ENCODE measurements at places on chromosomes 5 and 9.

DNA sequence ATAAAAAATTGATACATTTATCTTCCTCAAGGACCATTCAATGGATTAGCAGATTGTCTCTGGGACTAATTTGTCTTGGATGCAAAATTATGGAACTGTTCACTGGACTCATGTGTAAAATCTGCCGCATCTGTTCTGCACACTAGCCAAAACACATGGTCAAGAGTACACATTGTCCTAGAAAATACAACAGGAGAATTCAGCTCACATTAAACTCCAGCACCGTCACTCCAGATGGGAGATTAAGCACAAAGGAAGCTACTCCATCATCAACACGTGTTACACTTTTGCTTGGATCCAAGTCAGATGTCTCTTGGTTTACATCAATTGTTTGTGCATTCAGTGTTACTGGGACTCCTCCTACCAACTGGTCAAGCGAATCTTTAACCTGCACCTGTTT, 28.8 kb downstream of the C5 start:
- DNase-seq, result no peak

GRCh38 chr5:172862165-172862801, 28.2 kb downstream of the ERGIC1 start:
- DNase-seq, result no peak

GRCh38 chr9:5511476-5511875, 1.1 kb downstream of the PDCD1LG2 start:
- DNase-seq, result no peak

- DNase-seq, result no peak
These were observed 16.8 kb downstream of the ANXA1 start for GRCh38 chr9:73168298-73168934.

DNA sequence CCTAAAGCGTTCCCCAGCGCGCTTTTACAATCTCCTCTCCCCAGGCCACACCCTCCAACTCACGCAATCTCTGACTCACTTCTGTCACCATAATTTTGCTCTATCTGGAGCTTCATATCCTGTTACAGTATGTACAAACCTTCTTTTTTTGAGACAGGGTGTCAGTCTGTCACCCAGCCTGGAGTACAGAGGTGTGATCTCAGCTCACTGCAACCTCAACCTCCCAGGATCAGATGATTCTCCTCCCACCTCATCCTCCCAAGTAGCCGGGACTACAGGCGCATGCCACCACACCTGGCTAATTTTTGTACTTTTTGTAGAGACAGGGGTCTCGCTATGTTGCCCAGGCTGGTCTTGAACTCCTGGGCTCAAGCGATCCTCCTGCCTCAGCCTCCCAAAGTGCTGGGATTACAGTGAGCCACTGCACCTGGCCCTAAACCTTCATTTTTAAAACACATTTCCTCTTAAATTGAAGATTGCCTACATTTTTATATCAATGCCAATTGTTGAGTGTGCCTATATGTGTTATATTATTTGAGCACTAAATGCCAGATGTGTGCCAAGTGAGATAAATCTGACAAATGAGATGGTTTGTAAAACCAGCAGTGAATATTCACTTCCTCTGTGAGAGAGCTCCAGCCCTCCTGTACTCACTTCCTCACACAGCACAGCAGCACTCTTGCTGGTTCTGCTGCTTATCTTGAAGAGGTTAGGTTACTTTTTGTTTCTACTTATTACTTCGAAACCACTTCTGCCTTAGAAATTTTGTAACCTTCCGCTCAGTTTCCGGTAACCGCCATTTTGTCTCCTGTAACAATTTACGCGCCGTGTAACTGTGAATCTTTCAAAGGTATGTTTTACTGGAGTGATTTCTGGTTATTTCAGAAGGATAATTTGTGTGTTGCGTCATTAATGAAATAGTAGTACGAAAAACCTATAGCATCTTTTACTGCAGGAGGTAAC, 57.9 kb downstream of the DOCK8 start:
- DNase-seq, result peak; percentile 4

DNA sequence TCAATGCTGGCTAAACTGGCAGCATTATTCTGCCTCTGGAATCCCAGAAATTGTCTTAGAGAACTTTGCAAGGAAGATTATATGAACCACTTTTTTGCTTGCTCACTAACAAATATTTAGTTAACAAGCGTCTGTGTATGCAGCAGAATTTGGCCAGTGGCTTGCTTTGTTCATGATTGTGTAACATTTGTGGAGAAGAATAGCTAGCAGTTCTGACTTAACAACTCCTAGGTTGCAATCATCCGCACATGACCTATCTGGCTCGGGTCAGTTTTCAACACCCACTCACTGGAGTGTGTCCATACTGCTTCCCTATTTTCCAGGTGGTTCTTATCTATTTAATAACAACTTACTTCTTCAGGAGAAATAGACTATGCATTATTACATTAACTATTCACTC, 98.5 kb downstream of the SNX18 start:
- peak; percentile 84 for DNase-seq

DNA sequence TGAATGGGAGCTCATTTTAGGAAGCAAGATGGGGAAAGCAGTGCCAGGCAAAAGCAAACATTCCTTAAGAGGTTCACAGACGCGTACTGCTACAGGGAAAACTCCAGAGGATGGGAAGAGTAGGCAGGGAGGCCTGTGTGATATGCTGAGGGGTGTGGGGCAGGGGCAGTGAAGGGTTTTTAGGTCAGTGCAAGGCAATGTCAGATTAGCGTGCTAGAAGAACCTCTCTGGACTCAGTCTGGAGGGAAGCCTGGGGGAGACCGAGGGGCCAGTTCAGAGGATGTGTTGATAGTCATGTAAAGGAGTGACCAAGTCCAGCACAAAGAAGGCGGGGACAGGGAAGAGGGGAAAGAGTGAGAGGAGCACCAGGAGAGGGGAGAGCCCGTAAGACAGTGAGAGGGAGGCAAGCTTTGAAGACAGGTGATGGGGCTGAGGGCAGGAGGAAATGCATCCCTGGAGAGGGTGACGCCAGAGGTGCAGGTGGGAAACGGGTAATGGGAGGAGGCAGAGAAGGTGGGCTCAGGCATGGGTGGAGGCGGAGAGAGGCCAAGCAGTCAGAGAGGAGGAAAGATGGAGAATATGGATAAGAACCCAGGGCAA, 134.5 kb downstream of the MTX3 start:
- DNase-seq, result no peak

DNA sequence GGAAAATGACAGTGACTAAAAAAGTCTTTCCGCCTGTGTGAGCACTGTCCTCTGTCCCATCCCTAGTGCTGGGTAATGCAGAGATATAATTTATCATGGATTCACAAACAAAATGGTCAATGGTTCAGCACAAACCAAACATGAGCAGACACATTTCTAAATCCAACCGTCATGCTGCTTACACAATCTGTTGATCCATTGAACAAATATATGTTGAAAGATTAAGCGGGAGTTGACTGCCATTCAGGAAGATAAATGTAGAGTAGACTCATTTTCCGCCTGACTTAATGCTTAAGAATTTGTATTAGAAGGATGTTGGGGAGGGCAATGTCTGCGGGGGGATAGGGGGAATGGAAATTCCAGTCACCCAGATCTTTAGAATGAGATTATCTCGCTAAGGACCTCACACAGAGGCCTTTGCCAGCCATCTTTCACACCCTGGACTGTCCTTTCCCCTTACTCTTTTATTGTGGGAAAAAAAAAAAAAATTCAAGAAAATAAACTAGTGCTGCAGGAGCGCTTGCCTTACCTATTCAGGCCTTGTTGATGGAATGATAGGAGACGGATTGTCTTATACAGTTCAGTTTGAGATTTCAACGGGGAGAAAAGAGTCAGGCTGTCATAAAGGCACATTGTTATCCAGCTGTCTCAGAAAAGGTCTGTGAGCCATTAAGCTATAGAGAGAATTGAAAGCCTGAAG, 153.7 kb downstream of the TLE1 start:
- peak; percentile 81 for DNase-seq

Data from MCF 10A (cell line).